ENCODE measurements at places on chromosomes 4 and X.

DNA sequence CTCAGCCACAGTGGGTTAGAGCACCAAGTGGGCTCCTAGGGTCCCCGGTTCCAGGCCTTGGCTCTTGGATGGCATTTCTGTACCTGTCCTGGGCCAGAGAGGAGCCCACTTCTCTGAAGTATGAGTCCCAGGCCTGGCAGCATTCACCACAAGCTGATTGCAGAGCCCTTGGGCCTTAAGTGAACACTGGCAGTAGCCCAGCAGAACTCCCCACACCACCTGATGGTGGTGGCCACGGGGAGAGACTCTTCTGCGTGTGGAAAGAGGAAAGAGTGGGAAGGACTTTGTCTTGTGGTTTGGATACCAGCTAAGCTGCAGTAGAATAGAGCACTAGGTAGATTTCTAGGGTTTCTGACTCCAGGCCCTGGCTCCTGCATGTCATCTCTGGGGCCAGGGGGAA is 104.8 kb downstream of the DLG3 start:
- no peak for DNase-seq

DNA sequence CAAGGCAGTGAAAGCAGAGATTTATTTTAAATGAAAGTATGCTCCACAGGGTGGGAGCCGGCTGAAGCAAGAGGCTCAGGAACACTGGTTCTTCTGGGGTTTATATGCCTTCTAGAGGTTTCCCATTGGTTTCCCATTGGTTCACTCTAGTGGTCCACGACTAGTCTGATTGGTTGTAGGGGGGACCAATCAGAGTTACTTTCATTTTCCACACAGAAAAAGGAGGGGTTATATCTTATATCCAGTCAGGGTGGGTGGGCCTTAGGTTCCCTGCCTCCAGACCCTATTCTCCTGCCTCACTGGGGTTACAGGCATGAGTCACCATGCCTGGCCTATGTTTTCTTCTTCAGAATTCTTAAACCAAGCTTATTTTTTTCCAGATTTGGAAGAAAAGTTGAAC is 101.6 kb downstream of the KLHL8 start:
- no peak for DNase-seq

- no peak for DNase-seq
These were observed 105.6 kb downstream of the APOOL start for GRCh38 chrX:85109235-85109634.

DNA sequence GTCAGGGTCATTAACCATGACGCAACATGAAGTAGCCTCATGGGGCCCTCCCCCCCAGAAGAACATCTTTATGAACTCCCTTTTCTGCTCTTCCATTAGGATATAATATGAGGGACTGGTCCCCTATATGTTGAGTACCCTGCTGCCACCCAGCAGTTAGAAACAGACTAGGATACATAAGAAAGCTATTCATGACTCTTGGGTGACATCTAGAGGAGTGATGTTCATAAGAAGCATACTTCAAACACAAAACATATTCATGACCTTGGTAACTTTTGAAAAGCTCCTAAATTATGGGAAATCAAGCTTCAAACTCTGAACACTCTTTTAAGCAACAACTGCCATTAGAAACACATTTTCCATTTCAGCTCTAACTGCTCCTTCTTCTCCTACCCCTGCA is 155.2 kb upstream of the SPIN4 start:
- no peak for DNase-seq

GRCh38 chrX:154486396-154487207 is at the start of gene UBL4A:
TSS of gene UBL4A (minus strand) at chrX:154486615. CDS start at chrX:154486584, 31 bp downstream.
- peak; percentile 65 for DNase-seq

GRCh38 chrX:149205937-149206336 is 299.2 kb downstream of the IDS start:
- DNase-seq: no peak

DNA sequence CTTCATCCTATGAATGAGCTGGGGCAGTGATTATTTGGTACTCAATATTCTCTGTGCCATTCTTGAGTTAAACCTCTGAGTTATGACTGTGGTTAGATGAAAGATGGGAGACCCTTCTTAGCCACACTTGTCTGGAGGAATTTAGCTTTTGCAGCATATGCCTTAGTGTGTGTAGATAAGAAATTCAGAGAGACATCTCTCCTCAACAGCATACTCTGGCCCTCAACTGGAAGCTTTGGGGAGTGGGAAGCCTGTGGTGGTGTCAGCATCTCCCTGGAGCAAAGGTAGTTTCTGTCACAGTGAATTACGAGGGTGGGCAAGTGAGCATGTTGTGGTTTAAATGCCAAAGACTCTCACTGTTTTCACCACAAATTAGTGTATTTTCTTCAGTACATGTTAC is 58.7 kb downstream of the UGT2A3 start:
- no peak for DNase-seq

- no peak for DNase-seq
These were observed 2.7 kb upstream of the PDGFC start for GRCh38 chr4:156974264-156974663.

DNA sequence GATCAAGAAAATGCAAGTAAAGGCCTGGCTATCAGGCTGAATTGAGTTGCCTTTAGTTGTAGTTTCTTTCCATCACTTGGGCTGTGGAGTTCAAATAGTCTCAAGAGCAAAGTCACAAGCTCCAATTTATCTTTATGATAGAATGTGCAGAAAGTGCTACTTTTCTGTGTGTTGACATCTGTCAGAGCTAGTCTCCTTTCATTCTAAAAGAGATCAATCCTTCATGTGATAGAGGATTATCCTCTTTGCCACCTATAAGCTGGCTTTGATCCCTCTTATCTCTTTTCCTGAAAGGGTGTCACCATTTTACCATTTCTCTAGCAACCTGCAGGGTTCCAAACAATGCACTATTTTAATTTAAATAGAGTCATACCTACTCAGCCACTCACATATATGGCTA is 224.9 kb downstream of the TEX13A start:
- no peak for DNase-seq

GRCh38 chr4:56424697-56425514 is 10.5 kb downstream of the PPAT start:
- DNase-seq: peak; percentile 30

GRCh38 chr4:184248216-184248615 is 30.5 kb upstream of the ENPP6 start:
- no peak for DNase-seq

GRCh38 chr4:4666187-4666586 is 124.3 kb upstream of the STX18 start:
- no peak for DNase-seq
